Fibroblast of villous mesenchyme (primary cell): ENCODE measurements at places on chromosomes 13 and 19. TPM values are rescaled to one million over a fixed set of nuclear protein-coding genes. Genes with fewer than 3 reads are reported as not detected.

Gene IGSF23
- 0.32 and 0.43 TPM in 2 replicates for total RNA-seq

Gene IGLON5
- not detected in 2 replicates for total RNA-seq

Gene KLK14
- not detected in 2 replicates for total RNA-seq

Gene HIPK4
- under 0.01 TPM in 2 replicates for total RNA-seq

Gene PRX
- 0.86 and 1.9 TPM in 2 replicates for total RNA-seq

Gene PRODH2
- not detected in 2 replicates for total RNA-seq
